Stimulated activated CD8-positive, alpha-beta memory T cell treated with anti-CD3 and anti-CD28 coated beads, Interleukin-2, amount 100 ng/mL, for 1 hour (primary cell): ENCODE measurements at places on chromosomes 6 and 20.

- DNase-seq = no peak
These were observed 485.4 kb upstream of the MANEA start for GRCh38 chr6:95091823-95092436.

DNA sequence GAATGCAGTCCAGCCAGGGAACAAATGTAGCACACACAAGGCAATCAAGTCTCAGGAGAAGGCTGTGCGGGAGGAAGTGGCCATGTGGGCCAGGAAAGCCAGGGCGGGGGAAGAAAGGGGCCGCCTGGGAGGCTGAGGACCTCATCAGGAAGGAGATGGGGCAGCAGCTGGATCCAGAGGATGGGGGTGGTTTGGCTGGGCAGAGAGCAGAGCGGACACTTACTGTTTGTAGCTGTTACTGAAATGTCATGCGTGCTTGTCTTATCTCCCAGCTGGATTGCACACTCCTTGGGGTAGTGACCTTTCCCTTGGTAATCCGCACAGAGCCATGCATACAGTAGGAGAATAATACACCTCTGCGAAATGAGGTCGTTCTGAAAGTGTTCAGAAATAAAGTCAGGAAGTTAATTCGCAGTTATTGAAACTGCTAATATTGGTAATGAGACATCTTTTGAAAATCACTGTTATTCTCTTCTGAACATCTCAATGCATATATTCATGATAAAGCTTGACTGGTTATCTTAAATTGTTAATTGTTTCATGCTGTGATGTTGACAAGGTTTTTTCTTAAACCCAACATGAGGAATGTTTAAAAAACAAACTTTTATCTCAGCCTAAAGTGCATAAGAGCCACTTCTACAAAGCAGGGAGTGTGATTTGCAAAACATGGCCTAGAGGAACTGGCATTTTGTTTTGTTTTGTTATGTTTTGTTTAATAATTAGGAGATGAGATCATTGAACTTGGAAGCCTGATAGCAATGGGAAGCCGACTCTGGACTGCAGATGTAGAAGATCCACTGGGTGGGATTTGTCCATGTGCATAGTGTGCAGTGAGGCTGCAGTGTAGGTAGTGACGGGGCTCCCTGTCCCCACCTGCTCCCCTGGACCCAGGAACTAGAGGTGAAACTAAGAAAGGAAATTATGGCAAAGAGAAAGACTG is 18.0 kb upstream of the MAP3K4 start:
- no peak for DNase-seq

GRCh38 chr6:136501096-136501495 is 49.1 kb downstream of the MAP7 start:
- no peak for DNase-seq

GRCh38 chr6:117079951-117080350 is 185.4 kb upstream of the VGLL2 start:
- no peak for DNase-seq

DNA sequence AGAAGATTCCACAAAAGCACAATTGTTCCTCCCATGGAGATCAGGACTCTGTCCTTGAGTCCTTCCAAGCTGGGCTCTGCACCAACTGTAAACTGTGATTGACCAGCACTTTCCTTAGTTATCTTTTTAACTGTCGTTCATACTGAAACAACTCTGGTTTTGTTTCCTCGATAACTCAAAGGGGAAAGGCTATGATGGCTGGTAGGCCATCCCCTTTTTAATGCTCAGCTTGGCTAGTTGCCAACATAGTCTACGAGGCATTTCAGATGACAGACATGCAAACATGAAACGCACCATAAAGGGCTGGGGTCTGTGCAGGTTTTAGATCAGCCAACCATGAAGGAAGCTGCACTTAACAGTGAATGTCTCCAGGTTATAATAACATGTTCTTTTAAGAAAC is 497.1 kb upstream of the ARID1B start:
- no peak for DNase-seq

GRCh38 chr6:158759966-158760617 is 59.1 kb downstream of the EZR start:
- DNase-seq = no peak

GRCh38 chr6:140068801-140069200 is 694.4 kb upstream of the CITED2 start:
- no peak for DNase-seq

GRCh38 chr6:134626086-134626485 is 308.2 kb upstream of the SGK1 start:
- no peak for DNase-seq

DNA sequence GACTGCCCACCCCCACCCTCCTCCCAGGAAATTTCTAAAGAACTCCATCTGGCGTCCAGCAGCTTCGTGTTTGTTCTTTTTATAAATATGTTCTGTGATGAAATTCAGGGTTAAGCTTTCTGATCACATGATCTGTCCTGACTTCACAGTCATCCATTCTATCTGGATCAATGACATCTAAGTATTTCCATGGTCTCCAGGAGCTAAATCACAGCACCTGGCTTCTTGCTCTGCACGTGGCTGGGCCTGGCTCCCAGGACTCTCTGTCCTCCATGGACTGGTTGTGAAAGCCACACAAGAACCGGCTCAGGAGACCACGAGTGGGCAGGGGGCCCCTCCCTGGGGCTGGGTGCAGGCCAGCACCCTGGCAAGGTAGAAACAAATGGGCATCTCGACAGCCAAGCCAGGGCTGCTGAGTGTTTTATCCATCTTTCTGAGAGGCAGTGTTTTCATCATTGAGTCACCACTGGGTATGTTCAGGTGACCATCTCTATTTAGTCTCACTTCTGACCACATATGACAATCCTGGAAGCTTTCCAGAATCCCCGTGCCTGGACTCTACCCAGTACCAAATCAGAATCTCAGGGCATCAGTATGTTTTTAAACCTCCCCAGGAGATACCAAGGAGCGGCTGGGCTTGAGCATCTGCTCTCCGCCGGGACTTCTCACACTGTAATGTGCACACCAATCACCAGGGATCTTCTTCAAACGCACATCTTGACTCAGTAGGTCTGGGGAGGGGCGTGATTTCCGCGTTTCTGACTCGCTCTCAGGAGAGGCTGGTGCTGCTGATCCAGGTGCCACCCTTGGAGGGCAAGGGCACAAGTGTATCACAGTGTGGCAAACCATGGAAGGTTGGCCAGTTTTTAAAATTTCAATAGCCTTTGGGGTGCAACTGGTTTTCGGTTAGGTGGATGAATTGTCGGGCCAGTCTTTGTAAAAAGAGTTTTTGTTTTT is 31.6 kb upstream of the PXDC1 start:
- no peak for DNase-seq

DNA sequence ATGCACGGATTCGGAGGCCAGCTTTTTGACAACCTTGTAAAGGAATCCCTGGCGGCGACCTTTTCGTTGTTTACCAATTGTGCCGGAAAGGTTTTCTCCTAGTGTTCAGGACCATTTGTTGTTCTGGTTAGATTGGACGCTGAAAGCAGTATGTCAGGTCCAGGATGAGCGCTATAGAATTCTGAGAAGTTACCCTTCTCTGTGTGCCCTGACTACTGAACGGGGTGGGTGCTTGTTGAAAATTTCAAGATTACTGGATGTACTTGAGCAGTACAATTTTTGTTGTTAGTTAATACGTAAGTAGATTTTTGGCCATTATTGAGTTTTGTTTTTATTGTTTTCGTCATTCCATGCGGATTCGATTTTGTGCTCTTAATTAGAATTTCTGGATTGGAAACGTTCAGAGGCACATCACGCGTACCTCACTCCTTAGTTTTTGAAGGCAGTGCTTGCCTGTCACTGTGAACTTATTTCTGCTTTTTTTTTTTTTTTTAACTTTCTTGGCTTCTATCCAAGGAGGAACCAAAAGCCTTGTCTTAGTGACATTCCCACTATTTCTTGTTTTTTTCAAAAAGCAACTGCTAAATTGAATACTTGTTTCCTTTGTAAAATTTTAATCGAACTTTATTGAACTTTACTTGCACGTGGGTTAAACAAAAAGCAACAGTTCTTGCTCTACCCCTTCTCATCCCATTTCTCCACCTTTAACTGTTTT is 898 bp downstream of the XRN2 start:
- DNase-seq = no peak

DNA sequence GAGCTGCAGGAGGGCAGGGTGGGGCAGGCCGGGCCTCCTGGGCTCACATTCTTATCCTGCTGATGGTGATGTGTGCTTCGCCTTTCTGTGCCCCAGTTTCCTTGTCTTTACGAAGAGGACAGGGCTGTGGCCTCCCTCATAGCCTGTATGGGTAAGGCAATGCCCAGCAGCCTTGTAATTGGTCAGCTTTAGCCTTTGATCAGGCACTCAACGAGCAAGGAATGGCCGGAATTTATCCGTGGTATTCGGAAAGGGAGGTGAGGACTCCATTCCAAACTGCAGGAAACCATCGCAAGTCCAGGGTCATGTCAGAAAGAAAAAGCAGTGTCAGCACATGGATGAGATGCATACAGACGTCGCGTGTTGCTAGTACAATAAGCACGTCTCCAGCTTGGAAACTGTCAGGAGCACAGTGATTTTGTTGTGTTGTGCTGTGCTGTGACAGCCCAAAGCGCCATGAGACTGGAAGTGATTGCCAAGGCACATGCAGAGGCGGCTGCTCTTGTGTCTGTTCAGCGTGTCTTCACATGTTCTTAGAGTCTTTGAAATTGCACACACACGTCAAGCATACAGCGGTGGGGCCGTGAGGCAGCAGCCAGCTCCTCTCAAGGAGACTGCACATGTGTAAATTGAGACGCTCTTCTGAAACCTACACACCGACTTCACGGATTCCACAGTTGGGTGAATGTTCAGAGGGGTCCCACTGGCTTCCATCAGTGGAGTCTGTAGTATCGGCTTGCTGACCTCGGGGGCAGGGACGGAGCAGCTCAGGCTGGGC is 6.2 kb downstream of the SS18L1 start:
- DNase-seq = no peak

GRCh38 chr20:3209257-3209945 is at the start of gene ITPA:
Gene ITPA, plus strand, starts transcription at chr20:3209498. Its CDS starts 54 bp downstream, at chr20:3209552.
- DNase-seq = no peak

- DNase-seq = no peak
These were observed 98.7 kb downstream of the SHLD1 start for GRCh38 chr20:5848711-5849505.

GRCh38 chr6:42429042-42429585 is 22.6 kb downstream of the TRERF1 start:
- no peak for DNase-seq

DNA sequence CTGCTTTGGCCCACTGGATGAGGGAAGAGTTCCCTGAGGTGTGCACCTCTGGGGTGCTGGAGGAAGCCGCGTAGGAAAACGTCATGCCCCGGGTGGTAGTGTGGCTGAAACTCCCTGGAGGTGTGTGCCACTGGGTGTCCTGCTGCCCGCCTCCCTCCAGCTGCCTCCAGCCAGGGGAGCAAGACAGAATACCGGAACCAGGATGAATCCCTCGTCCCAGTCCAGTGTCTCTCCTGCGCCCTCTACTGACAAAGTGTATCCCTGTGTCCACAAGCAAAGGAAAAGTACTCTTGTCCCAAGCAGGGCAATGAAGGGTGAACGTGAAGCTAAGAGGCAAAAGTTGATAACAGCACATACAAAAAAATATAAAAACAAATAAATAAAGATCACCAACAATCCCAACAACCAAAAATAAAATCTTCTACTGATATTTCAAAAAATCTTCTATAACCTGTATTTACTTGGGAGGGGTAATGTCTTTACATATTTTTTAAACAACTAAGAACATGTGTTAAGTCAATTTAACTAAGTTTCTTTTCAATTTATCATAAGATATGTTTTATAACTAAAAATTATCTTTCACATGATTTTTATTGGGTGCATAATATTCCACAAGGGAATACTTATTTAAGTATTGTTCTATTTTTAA is 437.6 kb downstream of the MAFB start:
- DNase-seq = no peak

- DNase-seq = no peak
These were observed 421.0 kb downstream of the TENT5A start for GRCh38 chr6:81331526-81331925.

GRCh38 chr6:71457929-71458328 is 169.3 kb downstream of the OGFRL1 start:
- no peak for DNase-seq

- no peak for DNase-seq
These were observed 17.8 kb upstream of the MYT1 start for GRCh38 chr20:64146301-64146935.

DNA sequence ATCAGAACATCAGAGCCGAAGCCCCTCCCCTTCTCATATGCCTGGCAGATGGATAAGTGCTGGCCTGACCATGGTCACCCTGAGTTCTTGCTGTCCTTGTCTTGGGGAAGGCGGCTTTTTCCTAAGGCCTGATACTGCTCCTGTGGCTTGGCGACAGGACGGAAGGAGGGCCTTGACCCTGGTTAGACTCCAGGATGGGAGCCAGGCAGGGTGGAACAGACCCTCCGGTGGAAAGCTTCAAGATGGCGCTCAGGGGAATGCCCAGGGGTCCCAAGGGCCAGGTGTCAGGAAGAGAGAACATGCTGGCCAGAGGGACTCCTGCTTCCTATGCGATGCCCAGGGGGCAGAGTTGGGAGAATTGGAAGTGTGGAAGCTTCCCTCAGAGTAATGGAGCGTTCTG is 29.6 kb downstream of the ADA start:
- DNase-seq = no peak

- no peak for DNase-seq
These were observed 39.7 kb downstream of the THBS2 start for GRCh38 chr6:169213814-169214520.

DNA sequence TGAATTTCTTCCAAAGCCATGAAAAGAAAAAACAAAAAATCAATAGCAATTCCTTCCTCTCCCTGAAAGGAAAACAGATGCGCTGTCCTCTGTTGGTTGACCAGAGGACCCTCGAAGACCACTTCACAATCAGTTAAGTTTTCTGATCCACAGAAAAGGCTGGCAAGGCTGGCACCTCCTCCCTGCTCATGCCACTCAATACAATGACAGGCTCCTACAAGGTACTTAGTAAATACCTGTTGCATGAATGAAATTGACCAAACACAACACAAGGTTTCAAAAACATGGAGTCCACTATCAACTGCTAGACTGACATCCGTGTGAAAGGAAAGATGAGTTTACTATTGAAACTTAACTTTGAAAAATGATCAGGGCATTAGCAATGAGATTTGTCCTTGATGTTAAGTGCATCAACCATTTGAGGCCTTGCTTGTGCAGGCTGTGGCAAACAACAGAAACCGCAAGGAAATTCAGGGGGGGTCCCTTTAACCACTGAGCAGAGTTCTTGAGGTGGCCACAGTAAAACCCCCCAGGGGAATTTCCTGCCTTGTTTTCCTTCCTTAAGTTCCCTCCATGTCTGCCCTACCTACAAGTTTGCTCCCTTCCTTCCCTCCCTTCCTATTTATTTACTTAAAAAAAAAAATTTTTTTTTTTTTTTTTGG is 27.9 kb upstream of the RTF2 start:
- peak; percentile 53 for DNase-seq

- DNase-seq = no peak
These were observed 23.7 kb upstream of the TMEM14A start for GRCh38 chr6:52647199-52647598.

- DNase-seq = no peak
These were observed 342.4 kb upstream of the ARID1B start for GRCh38 chr6:156434795-156435190.
